ENCODE measurements at places on chromosomes 2 and 18.
A peak's percentile ranks its signal among the peaks of the same experiment; 100 is the strongest.

DNA sequence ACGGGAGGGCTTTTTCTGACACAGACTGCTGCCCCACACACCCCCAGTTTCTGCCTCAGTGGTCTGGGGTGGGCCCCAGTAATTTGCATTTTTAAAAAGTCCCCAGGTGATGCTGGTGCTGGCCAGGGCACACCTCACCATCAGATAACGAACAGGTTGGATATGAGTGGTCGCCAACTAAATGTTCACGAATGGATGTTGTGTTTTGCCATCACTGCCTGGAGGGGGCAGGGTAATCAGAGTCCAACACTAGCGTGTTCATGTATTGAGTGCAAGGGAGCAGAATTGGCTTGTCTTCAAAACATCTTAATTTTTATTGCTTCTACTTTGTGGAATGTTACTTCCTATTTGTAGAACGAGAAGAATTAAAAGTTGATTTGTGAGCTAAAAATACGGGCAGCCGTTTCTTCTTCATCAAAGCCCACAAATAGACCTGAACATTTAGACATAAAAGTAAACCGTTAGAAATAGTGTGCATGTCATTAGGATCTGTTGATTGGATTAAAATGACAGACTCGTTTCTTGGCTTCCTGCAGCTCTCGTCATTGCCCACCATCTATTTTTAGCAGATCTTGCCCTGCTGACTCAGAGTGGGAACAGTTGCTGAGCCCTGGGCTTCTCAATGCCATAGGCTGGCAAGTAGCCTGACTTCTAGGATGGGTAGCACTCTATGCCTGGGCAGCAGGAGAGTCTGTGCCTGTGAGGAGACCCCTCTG lies 45.2 kb downstream of the NCK2 start:
- DNase-seq = peak; percentile 95

- DNase-seq = no peak
These were observed 552.3 kb upstream of the SETBP1 start for GRCh38 chr18:44128365-44128764.

DNA sequence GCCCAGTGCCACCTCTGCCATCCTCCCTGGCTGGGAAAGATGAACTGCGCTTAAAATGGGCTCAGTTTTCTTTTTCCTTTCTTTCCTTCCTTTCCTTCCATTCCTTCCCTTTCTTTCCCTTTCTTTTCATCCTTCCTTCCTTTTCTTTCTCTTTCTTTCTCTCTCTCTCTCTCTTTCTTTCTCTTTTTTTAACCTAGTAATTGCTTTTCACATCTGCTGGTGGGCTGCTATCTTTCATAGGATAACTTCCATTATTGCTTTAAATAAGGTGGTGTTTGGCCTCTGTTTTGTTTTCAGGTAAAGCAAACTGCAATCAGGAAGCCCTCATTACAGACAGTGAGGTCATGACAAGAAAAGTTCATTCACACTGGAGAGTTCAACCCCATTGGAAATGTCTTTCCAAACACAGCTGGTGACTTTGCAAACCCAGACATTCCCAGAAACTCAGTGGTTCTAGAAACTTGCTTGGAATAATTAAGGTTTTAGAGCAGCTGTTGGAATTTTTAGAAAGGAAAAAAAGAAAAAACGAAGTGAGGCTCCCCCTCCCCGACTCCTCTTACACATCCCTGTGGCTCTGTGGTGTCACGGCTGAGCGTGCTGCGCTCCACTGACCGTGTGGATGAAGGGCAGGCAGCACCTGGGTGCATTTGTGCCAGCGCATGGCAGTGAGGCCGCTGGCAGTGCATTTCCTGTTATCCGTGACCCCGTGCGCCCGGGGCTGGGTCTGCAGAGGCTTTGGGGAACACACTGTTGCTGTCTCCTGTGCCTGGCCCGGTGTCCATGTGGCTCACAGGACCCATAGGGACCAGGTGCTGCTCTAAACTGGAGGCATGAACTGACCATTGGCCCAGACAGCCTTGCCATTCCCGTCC lies 76.9 kb downstream of the MBP start:
- peak; percentile 73 for DNase-seq

- DNase-seq = no peak
These were observed 12.4 kb downstream of the CCL20 start for GRCh38 chr2:227826019-227826521.
